ENCODE measurements at places on chromosomes 11 and 22.

- DNase-seq = no peak
These were observed 26.9 kb downstream of the RNF214 start for GRCh38 chr11:117259417-117259816.

- no peak for DNase-seq
These were observed 50.9 kb upstream of the UBASH3B start for GRCh38 chr11:122604621-122605020.

- no peak for DNase-seq
These were observed 10.2 kb downstream of the YPEL4 start for GRCh38 chr11:57639321-57640067.

- no peak for DNase-seq
These were observed 107.5 kb downstream of the NXPE2 start for GRCh38 chr11:114785820-114786219.

- no peak for DNase-seq
These were observed 129.7 kb downstream of the ST3GAL4 start for GRCh38 chr11:126485021-126485792.

- no peak for DNase-seq
These were observed 119.3 kb downstream of the ABTB2 start for GRCh38 chr11:34238533-34238932.

DNA sequence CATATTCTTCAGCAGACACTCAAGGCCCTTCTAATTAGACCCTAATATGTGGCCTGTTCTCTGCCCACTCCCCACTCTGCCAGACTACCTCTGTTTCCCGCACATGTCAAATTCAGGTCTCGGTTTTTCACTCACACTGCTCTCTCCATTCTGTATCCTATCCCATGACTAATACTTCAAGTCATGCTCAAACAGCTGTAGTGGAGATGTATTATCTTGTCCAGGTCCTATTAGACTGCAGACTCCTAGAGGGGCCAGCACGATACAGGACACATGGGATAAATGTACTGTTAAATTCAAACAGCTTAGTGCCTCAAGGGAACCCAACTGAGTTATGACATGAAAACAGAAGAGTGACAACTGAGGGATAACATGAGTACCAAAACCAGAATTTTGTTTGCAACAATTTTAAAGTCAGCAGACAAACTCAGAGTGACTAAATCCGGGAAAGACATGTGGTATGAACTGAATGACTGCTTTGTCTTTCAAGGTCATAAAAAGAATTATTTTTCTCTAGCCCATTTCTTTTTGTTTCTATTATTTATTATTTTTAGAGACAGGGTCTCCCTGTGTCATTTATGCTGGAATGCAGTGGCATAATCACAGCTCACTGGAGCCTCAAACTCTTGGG lies 20.5 kb downstream of the ATP6V1E1 start:
- no peak for DNase-seq

GRCh38 chr22:22913989-22914388 lies 26.4 kb downstream of the IGLL5 start:
- DNase-seq = no peak

DNA sequence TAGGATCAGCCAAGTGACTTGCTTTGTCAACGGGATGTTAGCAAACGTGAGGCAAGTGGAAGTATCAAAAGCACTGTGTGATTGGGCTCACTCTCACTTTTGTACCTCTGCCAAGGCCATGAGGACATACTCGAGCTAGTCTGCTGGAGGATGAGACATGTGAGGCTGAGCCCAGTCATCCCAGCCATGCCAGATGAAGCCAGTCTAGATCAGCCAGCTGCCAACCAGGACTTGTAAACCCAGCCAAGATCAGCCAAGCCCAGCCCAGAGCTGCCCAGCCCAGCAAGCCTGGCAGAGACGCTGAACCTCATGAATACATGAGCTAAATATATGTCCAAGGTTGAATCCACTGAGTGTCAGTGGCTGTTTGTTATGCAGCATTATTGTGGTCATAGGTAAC lies 369.7 kb downstream of the MN1 start:
- no peak for DNase-seq

GRCh38 chr11:2915473-2915872 lies 13.7 kb downstream of the PHLDA2 start:
- no peak for DNase-seq

DNA sequence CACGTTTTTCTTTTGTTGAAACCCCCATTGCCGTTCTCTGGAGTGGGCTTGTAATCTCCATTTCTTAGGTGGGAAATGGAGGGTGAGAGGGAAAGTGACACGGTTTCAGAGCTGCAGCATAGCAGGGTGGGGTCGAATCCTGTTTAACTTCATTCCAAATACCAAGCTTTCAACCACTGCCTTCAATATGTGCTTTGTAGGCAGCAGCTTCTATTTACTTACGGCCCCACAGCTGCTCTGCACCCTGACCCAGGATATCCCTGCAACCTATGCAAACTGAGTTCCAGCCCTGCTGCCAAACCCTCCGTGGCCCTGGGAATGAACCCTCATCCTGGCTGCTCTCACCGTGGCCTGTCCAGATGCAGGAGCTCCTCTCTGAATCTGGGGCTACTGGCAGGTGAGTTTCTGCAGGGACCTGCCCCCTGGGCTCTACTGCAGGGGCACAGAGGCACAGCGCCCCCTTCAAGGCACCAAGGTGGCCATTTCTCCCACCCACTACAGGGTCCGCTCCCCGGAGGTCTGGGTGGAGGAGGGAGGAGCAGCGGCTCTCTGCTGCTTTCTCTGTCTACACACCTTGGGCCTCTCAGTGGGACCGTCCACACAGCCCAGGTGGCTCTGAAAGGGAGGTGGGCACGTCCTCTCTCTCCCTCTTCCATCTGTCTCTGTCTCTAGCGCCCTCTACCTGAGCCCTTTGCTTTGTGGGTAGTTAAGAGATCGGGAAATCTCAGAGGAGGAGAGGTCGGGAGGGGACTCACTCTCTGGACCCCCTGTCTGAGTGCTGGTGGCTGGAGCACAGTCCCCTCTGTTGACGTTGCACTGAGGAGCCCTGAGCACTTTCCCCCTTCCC lies 279.1 kb downstream of the BRD1 start:
- DNase-seq = no peak

GRCh38 chr11:14424096-14424495 lies 65.1 kb upstream of the RRAS2 start:
- no peak for DNase-seq
